ENCODE measurements at places on chromosomes 1 and 21.

DNA sequence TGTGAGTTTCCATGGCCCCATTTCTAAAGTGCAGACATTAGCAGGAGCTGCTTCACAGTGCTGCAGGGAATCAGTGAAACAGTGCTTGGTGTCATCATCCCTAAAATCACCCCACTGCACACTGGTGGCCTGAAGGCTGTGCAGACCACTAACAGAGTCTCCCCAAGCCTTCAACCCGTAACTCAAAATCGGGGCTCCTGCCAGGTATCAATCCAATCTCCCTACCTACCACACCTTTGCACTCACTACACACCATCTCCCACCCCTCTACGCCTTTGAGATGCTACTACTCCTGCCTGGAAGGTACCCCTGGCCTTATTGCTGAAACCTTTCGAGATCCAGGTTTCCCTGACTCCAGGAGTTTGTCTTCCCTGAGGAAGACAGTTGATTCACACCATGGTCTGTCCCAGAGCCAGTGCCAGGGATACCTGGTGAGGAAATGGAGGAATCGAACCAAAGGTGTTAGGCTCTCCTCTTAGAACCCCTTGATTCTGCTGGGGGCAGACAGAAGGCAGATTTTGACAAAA is 25.5 kb downstream of the SLC2A1 start:
- DNase-seq, result no peak

- no peak for DNase-seq
Measured at GRCh38 chr1:178367151-178367550, 129.6 kb downstream of the CLEC20A start.

GRCh38 chr21:40534886-40535285 is 312.1 kb downstream of the DSCAM start:
- no peak for DNase-seq

DNA sequence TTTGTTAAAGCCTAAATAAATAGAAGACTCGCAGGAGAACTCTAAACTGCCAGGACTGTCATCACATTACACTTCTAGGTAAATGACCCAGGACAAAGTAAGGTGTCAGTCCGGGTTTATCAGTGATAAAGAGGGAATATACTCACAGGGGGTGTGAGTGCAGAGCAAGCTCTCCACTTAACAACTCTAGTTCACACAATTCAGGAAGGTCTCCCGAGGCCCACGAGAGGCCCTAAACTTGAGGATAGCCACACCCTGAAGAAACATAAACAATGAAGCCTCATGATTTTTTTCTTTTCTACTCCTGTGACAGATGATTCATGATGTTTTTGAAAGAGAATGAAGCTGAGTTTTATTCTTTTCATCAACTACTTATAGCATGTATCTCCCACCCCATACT is 65.6 kb upstream of the EXO1 start:
- DNase-seq, result no peak

DNA sequence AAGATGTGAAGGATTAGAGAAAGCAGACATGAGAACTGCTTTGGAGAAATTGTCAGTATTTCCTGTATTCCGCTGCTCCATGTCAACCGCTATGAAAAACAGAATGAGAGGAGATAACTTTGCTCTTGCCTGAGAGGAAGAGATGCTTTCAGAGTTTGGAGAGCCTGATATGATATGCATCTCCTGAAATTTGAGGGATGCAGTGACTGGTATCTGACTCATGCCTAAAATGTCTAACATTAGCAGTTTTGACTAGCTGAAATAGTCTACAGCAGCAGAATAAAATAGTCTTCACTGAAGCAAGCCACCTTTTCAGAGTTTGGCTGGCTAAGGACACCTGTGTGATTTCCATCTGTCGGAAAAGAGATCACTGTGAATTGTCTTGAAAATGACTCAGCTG is 165.8 kb upstream of the LRRC7 start:
- DNase-seq, result no peak

- DNase-seq, result no peak
Measured at GRCh38 chr1:6873298-6874015, 88.2 kb downstream of the CAMTA1 start.

DNA sequence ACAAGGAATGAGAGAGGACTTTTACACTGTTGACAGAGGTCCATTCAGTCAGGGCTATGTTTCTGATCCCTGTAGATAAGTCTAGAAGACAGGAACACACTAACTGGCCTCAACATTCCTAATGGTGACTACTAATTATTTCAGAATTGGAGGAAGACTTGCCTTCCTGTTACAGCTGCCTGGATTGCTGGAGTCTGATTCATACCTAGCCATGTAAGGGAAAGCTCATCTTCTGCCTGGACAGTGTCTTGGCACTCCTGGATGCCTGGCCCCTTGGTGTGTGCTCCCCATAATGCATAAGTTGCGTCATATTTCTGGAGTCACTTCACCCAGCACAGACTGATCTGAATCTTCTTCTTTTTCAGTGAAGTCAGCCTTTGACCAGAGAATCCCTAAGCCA is 326.0 kb upstream of the RUNX1 start:
- DNase-seq, result no peak

- DNase-seq, result no peak
Measured at GRCh38 chr1:114668784-114669561, 876 bp downstream of the DENND2C start.
